ENCODE measurements at places on chromosomes 2 and 18.

GRCh38 chr2:26612522-26613240, 28.5 kb downstream of the CIB4 start:
- DNase-seq = no peak

GRCh38 chr2:128979182-128979581, 660.5 kb upstream of the HS6ST1 start:
- DNase-seq = no peak

GRCh38 chr2:14567561-14567960, 65.0 kb upstream of the LRATD1 start:
- DNase-seq = no peak

GRCh38 chr2:75570948-75571729, 10.4 kb upstream of the EVA1A start:
- no peak for DNase-seq

DNA sequence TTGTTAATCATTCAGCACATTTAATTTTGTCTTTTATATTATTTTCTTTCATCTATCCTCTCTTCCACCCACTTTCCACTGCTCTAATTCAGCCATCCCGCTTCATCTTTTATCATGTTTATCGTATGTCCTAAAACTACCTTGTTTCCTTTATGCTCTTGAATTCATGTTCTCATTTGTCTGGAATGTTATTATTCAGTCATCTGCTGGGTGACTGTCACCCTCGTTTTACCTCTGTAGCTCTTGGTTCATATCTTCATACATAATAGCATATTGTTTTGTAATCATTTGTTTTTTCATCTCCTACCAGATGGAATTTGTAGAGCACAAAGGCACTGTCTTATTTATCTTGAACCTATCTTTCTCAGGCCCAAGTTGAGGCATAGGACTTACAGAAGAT, 37.0 kb downstream of the SMCHD1 start:
- no peak for DNase-seq

DNA sequence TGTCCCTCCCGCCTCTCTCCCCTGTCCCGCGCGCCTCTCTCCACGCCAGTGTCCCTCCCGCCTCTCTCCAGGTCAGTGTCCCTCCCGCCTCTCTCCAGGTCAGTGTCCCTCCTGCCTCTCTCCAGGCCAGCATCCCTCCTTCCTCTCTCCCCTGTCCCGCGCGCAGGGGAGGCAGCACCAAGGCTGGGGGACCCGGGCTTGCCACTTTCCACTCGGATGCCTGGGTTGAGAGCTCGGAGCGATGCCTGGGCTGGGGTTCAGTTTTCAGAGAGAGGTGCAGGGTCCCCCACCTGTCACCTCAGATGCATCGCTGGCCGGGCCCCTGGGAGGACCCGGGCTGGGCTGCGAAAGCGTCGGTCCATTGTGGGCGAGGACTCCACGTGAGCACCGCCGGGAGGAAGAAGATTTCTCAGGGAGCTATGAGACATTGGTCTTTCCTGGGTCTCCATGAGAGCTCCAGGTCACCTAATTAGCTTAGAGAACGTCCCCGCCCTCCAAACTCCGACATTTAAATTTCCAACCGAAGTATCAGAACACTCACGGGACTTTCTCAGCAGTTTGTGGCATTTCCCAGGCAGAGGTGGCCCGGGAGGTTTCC, 2.1 kb downstream of the FBLN7 start:
- DNase-seq = no peak

GRCh38 chr2:58110765-58111164, 64.2 kb downstream of the VRK2 start:
- no peak for DNase-seq
